ENCODE measurements at places on chromosomes 2 and 18. TPM values are rescaled to one million over a fixed set of nuclear protein-coding genes. Genes with fewer than 3 reads are reported as not detected.

The LYPD6 gene
- 1.9 TPM for polyA plus RNA-seq

The CCDC85A gene
- 1.2 TPM for polyA plus RNA-seq

The SERPINB7 gene
- polyA plus RNA-seq: not detected

The HRH4 gene
- polyA plus RNA-seq: not detected

The AMER3 gene
- polyA plus RNA-seq: not detected

The HOXD8 gene
- polyA plus RNA-seq: 0.89 TPM

The RFTN2 gene
- polyA plus RNA-seq: not detected

The ST8SIA3 gene
- polyA plus RNA-seq: not detected

The GKN2 gene
- 0.30 TPM for polyA plus RNA-seq

The EFR3B gene
- polyA plus RNA-seq: 3.0 TPM

The SPRED2 gene
- 14.8 TPM for polyA plus RNA-seq

The MITD1 gene
- polyA plus RNA-seq: 51.2 TPM

The PLGLB2 gene
- polyA plus RNA-seq: 1.1 TPM

The GALNT13 gene
- not detected for polyA plus RNA-seq

The GTF2A1L gene
- polyA plus RNA-seq: 1.6 TPM

The OTX1 gene
- polyA plus RNA-seq: not detected

The WNT6 gene
- polyA plus RNA-seq: not detected

The CHST9 gene
- polyA plus RNA-seq: 0.07 TPM

All from small intestine (tissue), 16 donors.